ENCODE measurements at places on chromosomes 7 and 10. TPM values are rescaled to one million over a fixed set of nuclear protein-coding genes. Genes with fewer than 3 reads are reported as not detected.

- DNase-seq = peak; percentile 24
Measured at GRCh38 chr10:4651404-4652037, 174.5 kb upstream of the AKR1E2 start.

Gene FKBP6
- not detected for total RNA-seq

- no peak for DNase-seq
Measured at GRCh38 chr10:103451831-103452505, at the start of gene CALHM2. TSS of gene CALHM2 (minus strand) at chr10:103452370. CDS start at chr10:103449941, 2,429 bp downstream.

GRCh38 chr7:101169110-101169837 lies 3.9 kb upstream of the VGF start:
- no peak for DNase-seq

DNA sequence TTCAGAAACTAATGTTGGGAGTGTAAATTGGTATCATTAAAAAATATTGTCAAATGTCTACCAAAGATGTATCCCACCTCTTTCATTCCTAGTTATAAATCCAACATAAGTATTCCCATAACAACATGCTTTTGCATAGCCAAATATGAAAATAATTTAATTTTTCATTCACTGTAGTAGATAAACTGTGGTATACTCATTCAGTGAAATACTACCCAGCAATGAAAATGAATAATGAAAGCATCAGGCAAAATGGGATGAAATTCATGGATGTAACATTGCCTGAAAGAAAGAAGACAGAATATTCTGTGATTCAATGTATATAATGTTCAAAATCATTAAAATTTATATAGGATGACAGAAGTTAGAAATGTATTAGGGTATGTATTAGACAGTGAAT lies 629.0 kb upstream of the MBL2 start:
- DNase-seq = no peak

DNA sequence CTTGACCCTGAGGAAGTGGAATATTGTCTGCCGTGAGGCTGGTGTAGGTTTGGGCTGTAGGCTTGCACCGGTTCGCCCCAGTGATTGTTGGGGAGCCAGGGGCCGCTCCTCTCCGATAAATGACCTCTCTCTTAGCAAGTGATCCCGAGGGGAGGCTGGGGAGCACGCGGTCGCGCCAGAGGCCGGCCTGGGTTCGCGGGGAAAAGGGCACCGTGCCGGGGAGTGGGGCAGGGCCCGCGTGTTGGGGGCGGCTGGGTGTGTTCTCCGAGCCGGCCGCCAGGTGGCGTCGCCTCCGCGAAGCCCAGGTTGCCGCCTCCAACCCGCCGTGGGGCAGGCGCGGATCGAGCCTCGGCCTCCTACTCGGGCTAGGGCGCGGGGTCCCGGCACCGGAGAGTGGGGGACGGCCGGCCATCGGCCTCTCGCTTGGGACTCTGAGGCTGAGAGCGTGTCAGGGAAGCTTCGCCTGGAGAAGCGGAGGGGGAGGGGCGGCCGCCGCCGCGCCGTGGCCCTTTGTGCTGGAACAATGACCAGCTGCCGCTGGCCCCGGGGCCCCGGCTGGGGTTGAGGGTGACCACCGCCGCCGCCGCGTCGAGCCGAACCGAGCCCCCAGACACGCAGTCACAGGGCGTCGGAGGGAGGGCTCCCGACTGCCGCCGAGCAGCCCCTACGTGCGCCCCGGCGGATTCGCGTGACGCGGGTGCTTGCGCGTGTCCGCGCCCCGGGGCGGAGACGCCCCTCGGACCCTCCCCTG lies 442 bp upstream of the LZTS2 start:
- peak; percentile 64 for DNase-seq

GRCh38 chr10:113347508-113347907 lies 205.3 kb upstream of the HABP2 start:
- no peak for DNase-seq

Gene CCDC3
- total RNA-seq = not detected

Gene ITGB1
- 1,010 TPM for total RNA-seq

Gene CYP2C19
- not detected for total RNA-seq

- DNase-seq = no peak
Measured at GRCh38 chr10:24256619-24257107, 47.7 kb downstream of the KIAA1217 start.

DNA sequence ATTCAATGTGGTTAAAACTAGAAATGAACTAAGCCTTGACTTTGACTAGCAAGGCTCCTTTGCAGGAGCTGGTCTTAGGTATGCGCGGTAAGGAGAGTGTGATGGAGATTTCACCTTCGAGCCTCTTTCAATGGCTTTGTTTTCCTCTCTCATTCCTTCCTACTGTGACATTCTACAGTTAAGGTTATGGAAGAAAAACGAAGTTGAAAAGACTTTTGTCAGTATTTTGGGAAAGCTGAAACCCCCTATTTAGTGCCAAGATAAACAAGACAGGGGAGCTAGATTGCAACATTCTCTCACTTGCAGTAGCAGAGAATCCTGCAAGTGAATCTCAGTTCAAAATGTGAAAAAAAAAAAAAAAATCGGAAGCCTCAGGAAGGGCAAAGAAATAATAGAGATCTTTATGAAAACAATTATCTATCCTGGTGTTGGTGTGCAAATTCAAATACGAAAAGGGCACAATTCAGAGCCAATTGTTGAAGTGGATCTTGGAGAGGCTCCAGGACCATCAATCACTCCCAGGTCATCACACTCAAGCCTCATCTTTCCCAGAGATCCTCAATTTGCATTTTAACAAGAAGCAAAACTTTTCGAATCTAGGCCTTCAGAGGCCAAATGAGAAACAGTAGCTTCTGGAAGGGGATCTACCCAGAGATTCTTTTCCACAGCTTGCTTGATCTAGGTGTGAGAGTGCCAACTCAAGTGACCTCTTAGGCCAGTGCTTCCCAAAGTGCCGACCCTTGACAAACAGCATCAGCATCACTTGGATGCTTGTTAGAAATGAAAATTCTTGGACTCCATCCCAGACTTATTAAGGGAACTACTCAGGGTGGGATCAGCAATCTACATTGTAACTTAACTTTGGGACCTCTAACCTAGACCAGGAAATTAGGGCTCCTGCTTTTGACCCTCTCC lies 163.8 kb downstream of the INHBA start:
- DNase-seq = no peak

Gene CRPPA
- total RNA-seq = 0.75 TPM

GRCh38 chr10:43380610-43381222 lies 9.3 kb downstream of the FXYD4 start:
- DNase-seq = peak; percentile 43

- DNase-seq = no peak
Measured at GRCh38 chr7:79281426-79281825, 172.0 kb downstream of the MAGI2 start.

Gene EEPD1
- 31.8 TPM for total RNA-seq

Gene RINT1
- total RNA-seq = 20.8 TPM

- DNase-seq = peak; percentile 13
Measured at GRCh38 chr7:136741941-136742340, 126.5 kb upstream of the CHRM2 start.

DNA sequence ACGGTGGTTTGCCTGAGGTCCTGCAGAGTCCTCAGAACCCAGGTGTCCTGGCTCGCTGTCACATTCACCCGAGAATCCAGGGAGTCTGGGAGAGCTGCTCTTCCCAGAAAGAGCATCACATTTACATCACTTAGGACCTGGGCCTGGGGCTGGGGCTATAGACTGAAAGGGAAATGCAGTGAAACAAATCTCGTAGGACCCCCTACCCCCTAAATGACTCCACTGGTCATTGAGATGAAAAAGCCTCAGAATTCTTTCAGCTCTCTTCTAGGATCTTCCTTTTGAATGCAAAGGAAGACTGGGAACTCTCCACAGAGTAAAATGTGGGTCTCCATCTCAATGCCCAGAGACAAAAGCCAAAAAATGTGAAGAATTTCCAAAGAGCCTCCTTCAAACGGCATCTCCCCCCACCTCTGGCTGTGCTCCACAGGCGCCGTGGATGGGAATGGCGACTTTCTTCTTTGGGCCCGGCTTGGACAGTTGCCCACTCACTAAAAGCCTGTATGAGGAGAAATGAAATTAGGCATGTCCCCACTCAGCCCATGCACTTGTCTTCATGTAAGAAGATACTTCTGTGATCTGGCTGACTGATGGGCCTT lies 49.0 kb upstream of the PODXL start:
- DNase-seq = no peak

Gene FEZF1
- not detected for total RNA-seq

DNA sequence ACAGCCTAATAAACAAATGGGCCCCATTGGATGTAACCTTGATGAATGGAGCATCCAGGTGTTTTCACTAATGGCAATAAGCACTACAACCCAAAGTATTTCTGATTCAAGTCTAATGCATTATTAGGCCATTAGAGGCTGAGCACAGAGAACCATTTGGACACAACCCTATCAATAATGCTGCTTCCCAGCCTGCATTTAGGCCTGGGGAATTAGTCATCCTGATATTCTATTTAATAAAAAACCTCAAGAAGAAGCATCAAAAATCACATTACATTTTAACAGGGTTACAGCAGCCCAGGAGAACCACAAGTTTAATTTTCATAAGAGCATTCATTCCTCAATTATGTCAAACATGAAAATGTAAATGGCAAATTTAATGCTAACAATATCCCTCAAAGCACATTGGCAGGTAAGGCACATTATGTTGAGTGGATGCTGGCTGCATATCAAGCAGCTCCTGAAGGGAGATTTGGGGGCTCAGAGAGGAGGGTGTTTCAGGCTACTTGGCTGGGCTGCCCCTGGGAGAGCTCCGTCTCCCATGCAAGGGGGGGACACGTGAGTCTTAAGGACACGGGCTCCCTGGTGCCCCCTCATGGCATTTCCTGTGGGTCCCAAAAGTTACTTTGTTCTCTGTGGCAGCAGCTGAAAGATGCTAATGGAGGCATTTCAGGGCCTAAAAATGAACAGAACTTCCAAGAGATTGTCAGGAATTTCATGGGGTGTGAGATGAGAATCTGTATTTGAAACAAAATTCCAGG lies 143.4 kb downstream of the HERPUD2 start:
- no peak for DNase-seq

GRCh38 chr7:13028036-13028824 lies 340.8 kb downstream of the ARL4A start:
- DNase-seq = no peak

Gene TRIM50
- not detected for total RNA-seq

GRCh38 chr10:109971634-109972033 lies 36.1 kb upstream of the ADD3 start:
- no peak for DNase-seq

DNA sequence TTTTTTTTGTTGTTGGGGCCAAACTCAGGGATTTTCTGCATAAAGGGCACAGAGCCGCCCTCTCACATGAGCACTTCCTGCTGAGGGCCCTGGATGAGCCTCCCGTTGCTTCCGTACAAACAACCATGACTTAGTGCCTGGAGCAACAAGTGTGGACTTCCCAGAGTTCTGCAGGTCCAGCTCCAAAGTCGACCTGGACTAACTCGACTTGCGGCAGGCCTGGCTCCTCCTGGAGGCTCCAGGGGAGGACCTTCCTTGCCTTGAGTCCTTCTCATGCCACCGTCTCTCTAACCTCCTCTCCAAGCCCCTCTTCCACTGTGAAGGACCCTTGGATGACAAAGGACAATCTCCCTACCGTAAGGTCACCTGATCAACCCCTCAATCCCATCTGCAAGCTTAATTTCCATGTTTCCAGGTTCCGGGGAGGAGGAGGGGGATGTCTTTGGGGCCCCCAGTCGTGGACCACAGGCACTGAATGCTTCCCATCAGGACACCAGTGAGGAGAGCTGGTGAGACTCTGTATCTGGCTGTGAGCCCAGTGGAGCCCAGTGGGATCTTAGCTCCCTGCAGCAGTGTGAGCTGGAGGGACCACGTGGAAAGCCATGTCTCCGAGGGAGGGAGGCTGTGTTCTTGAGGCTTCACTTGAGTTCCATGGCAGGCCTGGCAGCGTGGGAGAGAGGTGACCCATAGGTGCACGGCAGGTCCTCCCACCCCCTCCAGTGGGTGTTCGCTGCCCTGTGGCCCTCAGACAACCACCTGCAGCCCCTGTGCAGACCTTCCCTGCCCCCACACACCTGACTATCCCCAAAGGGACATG lies 199.5 kb upstream of the PPP2R2D start:
- no peak for DNase-seq

DNA sequence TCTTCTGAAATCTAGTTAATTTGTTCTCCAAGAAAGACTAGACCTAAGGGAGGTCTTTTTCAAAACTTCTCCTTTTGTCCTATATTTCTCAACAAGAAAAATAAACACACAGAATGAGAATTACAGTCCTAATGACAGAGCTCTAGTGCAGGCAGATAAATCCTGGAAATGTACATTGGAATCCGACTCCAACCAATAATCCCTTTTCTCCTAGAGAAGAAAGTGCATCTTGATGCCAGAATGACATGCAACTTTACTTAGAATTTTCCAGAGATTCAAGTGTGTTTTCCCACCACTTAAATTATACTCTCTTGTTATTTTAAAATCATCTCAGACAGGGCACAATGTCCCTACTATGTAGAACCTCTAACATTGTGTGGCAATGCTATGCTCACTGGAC lies 68.2 kb downstream of the MET start:
- no peak for DNase-seq

Gene ZNF485
- 1.2 TPM for total RNA-seq

- no peak for DNase-seq
Measured at GRCh38 chr7:63867127-63867526, 131.5 kb upstream of the ZNF722 start.

Gene ASB15
- not detected for total RNA-seq

DNA sequence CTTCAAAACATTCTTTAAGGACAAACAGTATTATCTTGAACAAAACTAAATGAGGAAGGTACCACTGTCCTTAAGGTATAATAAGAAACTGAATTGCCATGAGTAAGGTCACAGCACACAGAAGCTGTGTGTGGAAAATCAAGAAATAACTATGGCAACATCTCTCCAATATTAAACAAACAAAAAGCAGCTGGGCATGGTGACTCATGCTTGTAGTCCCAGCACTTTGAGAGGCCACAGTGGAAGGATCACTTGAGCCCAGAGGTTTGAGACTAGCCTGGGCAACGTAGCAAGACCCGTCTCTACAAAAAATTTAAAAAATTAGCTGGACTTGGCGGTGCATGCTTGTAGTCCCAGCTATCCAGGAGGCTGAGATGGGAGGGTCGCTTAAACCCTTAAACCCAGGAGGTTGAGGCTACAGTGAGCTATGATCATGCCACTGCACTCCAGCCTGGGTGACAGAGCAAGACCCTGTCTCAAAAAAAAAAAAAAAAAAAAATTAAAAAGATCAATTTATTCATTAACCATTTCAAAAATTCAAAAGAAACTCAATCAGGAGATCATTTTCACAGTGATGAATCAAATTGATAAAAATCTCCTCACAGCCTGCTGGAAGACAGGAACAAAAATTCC lies 195.4 kb downstream of the SKIDA1 start:
- peak; percentile 79 for DNase-seq

- peak; percentile 42 for DNase-seq
Measured at GRCh38 chr10:62543571-62544355, 169.6 kb downstream of the ZNF365 start.
